ENCODE measurements at places on chromosomes 5 and 9. TPM values are rescaled to one million over a fixed set of nuclear protein-coding genes. Genes with fewer than 3 reads are reported as not detected.
A peak's percentile ranks its signal among the peaks of the same experiment; 100 is the strongest.

SLC34A3 gene
- total RNA-seq = not detected

C5 gene
- total RNA-seq = 3.8 TPM

DNA sequence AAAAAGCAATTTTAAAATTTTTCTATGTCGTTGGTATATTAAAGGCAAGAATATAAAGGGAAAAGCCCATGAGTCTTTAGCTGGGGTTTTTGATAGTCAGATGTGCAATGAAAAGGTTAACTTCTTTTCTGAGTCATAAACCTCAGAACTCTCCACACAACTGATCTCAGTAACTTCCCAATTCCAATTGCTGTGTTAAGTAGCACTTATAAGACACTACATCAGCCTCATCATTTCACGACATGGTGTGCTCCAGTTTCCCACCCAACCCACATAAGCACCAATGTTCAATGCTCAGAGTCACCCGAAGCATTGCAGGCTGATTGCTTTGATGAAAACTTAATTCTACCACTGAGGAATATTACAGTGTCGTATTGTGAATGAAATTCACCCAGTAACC is 155.8 kb downstream of the TSSK1B start:
- peaks cover 61% of the 10 kb centered on the region for H3K4me1 ChIP-seq
- no peaks in the 10 kb centered on the region for H3K27me3 ChIP-seq

IL11RA gene
- total RNA-seq = 33.0 TPM

MZB1 gene
- 0.78 TPM for total RNA-seq

- no peak for DNase-seq
- H3K4me3 ChIP-seq = no peak overlapping the region
- no peaks in the 10 kb centered on the region for H3K36me3 ChIP-seq
- H3K4me1 ChIP-seq = peaks cover 2% of the 10 kb centered on the region
- no peaks in the 10 kb centered on the region for H3K27me3 ChIP-seq
Observed at GRCh38 chr9:134253606-134254205, 72.5 kb upstream of the RXRA start.

DNA sequence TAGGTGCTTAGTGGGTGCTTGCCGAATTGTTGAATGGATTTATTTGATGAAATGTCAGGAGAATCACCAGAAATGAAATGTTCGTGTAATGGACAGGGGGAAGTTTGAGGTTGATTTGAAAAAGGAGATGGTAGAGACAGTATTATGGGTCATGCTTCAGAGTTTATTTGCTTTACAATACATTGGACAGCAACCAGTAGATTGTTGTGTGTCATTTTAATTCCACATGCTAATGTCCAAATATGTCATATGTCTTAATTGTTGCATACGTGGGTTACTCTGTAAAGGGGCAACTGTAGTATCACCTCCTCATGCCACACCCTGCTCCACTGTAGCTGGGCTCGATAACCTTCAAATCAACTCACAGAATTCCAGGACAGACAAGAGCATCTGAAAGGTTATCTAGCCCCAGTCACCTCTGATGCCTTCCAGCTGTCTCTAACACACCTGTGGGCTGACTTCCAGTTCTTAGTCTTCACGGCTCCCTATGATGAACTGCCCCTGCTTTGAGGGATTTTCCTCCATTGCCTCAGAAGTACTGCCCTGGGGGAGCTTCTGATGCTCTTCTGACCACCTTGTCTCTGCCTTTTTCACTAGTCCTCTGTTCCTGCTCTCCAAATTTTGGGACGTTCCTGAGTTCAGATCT is 1.7 kb downstream of the PDCD1LG2 start:
- H3K4me1 ChIP-seq = peaks cover 8% of the 10 kb centered on the region
- no peaks in the 10 kb centered on the region for H3K36me3 ChIP-seq
- H3K27me3 ChIP-seq = no peaks in the 10 kb centered on the region

BTNL8 gene
- 0.17 TPM for total RNA-seq

ZCCHC10 gene
- total RNA-seq = 9.6 TPM

DNA sequence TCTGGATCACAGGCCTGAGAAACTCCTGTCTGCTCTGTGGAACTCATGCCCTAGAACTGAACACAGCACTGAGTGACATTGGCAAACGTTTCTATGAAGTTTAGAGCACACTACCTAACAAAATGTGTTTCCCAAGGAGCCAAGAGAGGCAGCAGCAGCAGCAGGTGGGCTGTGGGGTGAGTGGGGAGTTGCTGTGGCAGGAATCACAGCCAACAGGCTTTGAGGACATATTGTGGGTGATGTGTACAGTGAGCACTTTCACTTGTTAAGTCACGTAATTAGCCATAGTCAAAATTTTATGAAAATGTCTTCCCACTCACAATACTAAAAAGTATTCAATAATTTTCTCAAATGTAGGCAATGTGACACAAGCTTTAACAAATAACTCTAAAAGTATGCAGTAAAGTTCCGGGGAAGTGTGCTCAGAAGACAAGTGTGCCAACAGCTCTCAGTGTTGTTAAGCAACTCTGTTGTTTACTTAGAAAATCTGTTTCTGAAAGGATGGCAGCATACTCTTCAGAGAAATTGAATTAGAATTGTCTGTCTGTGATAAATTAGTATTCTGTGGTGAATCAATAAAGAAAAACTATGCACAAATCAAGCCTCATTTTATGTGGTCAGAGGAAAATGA is 482.1 kb downstream of the SEMA5A start:
- peak; percentile 75 for DNase-seq
- peaks cover 4% of the 10 kb centered on the region for H3K4me1 ChIP-seq
- H3K36me3 ChIP-seq = no peaks in the 10 kb centered on the region
- no peak overlapping the region for H3K4me3 ChIP-seq

PFN3 gene
- total RNA-seq = not detected

KYAT1 gene
- total RNA-seq = 8.4 TPM

CTNNA1 gene
- 346 TPM for total RNA-seq

CAVIN4 gene
- total RNA-seq = 0.65 TPM

DNA sequence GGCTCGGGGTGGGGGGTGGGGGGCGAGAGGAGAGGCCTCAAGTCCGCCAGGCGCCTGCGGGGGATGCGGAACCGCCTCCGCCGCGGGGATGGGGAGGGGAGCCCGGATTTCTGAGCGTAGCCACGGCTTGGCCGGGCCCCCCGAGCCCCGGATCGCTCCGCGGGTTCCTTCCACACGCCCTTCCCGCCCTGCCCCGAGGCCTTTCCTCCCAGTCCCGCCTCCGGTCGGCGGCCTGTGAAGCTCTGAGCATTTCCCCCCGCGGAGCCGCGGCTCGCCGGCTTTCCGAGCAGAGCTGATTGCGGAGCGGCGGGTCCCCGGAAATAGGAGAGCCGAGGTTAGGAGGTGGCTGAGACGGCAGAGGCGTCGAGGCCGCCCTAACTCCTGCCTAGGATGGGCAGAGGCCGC is 6.1 kb downstream of the IRX4 start:
- H3K4me1 ChIP-seq = peaks cover 55% of the 10 kb centered on the region
- H3K27me3 ChIP-seq = peaks cover 78% of the 10 kb centered on the region
- DNase-seq = no peak
- peaks cover 21% of the 10 kb centered on the region for H3K36me3 ChIP-seq
- no peak overlapping the region for H3K27ac ChIP-seq

GRCh38 chr9:137027369-137028262 is at the start of gene ABCA2:
Gene ABCA2, minus strand, starts transcription at chr9:137028237. Its CDS starts 97 bp downstream, at chr9:137028140.
- no peak for DNase-seq
- H3K4me3 ChIP-seq = peak within 1 kb of the TSS; percentile 66
- no peaks in the 10 kb centered on the region for H3K36me3 ChIP-seq
- peaks cover 46% of the 10 kb centered on the region for H3K4me1 ChIP-seq

DNA sequence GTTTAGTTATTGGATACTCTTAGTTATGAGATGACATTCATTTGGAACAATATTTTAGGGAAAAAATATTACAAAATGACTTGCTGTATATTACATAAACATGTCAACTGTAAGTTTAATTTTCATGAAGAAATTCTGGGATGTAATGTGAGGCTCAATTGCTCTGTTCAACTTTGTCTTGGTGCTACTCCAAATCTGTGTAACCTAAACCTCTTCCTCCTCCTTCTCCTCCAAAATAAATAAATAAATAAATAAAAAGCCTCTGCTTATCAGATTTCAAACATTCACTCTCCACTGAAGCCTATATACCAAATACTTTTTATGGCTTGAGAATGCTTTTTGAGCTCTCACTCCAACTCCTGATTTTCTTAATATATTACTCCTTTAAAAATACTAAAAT is 27.7 kb downstream of the ACTBL2 start:
- H3K4me1 ChIP-seq = no peaks in the 10 kb centered on the region
- H3K27me3 ChIP-seq = no peaks in the 10 kb centered on the region
- H3K36me3 ChIP-seq = no peaks in the 10 kb centered on the region
- no peak for DNase-seq

C9orf50 gene
- not detected for total RNA-seq

- H3K27ac ChIP-seq = no peak overlapping the region
- H3K27me3 ChIP-seq = no peaks in the 10 kb centered on the region
- H3K4me3 ChIP-seq = no peak overlapping the region
Observed at GRCh38 chr5:82011761-82012160, 39.9 kb downstream of the ATG10 start.

DNA sequence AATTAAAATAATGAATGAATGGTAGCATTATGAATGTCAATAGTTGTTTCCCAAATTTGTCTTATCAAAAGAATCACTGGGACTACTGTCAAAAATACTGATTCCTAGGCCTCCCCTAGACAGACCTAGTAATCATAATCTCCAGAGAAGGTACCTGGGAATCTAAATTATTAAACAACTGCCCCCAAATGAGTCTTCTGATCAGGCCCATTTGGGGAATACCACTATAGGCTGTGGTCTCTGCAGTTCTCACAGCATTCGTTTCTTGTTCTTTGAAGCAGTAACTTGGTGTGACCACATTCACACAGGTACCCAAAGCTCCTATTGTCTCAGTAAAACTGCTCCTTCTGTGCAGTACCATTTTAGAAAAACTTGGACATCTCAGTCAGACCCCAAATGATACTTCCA is 230.9 kb downstream of the PIK3R1 start:
- no peak for DNase-seq
- H3K4me3 ChIP-seq = no peak overlapping the region
- H3K36me3 ChIP-seq = no peaks in the 10 kb centered on the region
- no peaks in the 10 kb centered on the region for H3K27me3 ChIP-seq

- no peaks in the 10 kb centered on the region for H3K4me1 ChIP-seq
- peak; percentile 34 for DNase-seq
- H3K27ac ChIP-seq = no peak overlapping the region
- no peaks in the 10 kb centered on the region for H3K36me3 ChIP-seq
- H3K27me3 ChIP-seq = no peaks in the 10 kb centered on the region
Observed at GRCh38 chr9:105858006-105858690, 163.8 kb downstream of the TMEM38B start.

SPINK5 gene
- total RNA-seq = 0.06 TPM

DNA sequence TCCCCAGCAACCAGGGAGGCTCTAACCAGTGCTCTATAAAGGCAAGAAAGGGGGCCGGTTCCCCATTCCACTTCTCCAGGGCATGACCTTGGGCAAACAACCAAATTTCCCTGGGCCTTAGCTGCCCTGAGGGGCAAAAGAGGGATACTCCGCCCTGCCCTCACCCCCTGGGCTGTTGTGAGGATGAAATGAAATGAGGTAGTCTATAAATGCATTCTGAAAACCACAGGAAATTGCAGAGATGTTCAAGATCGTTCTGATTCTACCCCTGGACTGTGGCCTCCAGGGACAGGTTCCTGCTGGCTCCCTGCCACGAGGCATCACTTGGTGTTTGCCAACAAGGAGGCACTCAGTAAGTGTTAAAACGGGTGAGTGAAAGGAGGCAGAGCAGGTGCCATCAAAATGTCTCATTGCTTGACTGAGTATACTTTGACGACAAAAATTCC is 5.7 kb downstream of the RAPGEF1 start:
- H3K27ac ChIP-seq = peak overlapping the region; percentile 75
- DNase-seq = no peak
- H3K27me3 ChIP-seq = no peaks in the 10 kb centered on the region
- peaks cover 98% of the 10 kb centered on the region for H3K4me1 ChIP-seq
- no peak overlapping the region for H3K4me3 ChIP-seq

DNA sequence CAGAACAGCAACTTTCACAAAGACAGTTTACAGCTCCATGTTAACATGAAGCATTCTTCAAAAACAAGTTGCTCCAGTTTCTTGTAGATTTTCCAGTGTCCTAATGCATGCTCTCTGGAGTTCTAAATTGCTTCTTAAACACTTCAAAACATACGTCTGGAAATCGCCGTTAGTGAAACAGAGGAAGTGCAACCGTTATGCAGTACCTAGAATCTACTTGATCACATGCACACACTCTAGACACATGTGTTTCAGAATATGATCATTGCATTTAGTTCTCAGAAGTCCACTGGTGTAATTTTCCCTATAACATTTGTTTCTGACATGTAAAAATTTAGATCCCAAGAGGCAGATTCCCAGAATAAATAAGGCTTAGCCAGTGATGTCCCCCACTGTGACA is 41.1 kb upstream of the RUFY1 start:
- no peak overlapping the region for H3K27ac ChIP-seq
- no peaks in the 10 kb centered on the region for H3K4me1 ChIP-seq
- H3K4me3 ChIP-seq = no peak overlapping the region
- H3K36me3 ChIP-seq = no peaks in the 10 kb centered on the region
